ENCODE measurements at places on chromosomes 2 and 18.

GRCh38 chr2:2098458-2099167 lies 232.5 kb downstream of the MYT1L start:
- no peak for DNase-seq

DNA sequence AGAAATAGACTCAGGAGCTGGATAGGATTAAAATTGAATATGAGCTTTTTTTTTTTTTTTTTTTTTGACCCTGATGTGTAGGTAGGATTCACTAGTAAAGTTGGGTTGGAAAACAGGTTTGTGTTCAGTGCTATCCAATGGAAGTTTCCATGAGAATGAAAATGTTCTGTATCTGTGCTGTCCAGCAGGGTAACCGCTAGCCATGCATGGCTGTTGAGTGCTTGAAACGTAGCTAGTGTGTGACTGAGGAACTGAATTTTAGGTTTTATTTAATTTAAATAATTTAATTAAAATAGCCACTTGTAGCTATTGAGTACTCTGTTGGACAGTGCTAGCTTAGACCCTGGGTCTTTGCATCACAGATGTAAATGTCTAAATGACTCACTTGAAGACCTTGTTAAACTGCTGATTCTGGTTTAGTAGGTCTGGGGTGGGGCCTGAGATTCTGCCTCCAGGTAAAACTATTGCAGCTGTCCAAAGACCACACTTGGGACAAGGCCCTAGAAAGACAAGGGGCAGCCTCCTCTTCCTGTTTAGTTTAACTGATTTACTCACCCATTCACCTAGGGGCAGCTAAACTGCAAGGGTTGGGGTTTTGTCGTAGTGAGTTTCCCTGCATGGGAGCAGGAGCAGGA lies 84.7 kb upstream of the STON1 start:
- DNase-seq: no peak

- no peak for DNase-seq
Measured at GRCh38 chr2:133570542-133570941, 2.3 kb upstream of the NCKAP5 start.

- DNase-seq: no peak
Measured at GRCh38 chr2:240155745-240156390, 15.4 kb upstream of the OTOS start.

- no peak for DNase-seq
Measured at GRCh38 chr2:56008661-56009431, 85.3 kb upstream of the EFEMP1 start.

Measured in activated T-cell treated with anti-CD3 and anti-CD28 coated beads for 1 hour (primary cell).